Sigmoid colon (tissue), 7 donors: ENCODE measurements at places on chromosomes 5 and 9. TPM values are rescaled to one million over a fixed set of nuclear protein-coding genes. Genes with fewer than 3 reads are reported as not detected.

DNA sequence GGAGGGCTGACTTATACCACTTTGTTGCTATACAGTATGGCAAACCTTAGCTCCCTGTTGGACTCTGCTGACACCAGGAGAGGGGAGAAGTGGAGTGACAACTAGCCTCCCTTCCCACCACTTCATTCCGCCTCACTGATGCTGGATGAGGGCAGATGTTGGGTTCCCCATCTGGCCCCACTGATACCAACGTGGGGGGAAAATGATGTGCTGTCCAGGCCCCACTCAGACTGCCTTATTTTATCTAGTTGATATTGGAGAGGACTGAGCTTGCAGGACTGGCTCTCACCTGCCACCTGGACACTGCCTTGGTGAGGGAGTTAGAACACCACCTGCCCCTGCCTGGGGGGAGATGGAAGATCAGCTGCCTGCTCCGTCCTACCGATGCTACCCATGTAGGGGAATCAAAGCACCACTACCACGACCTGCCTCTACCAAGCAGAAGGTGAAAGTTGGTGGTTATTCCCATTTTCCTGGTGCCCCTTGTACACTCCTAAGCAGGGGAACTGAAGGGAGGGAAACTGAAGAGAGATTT lies 292.1 kb downstream of the GADD45G start:
- H3K4me3 ChIP-seq, result no peak overlapping the region
- H3K27ac ChIP-seq, result no peak overlapping the region
- no peaks in the 10 kb centered on the region for H3K27me3 ChIP-seq
- H3K36me3 ChIP-seq, result no peaks in the 10 kb centered on the region

DNA sequence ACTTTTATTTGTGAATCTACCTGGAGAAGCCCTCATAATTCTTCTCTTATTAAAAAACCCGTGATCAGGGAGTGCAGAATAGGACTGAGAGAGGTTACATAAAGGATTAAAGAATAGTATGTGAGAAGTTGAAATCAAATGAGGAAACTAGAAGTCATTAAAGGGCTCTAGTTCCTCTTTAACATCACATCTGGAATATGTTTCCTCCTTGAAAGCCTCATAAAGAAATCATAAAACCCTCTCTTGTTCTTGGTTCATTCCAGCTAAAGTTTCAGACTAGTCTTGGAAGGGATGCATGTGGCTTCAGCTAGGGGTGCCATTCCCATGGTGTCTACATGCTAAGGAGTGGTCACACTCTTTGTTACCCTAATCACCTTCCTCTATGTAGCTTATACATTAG lies 5.7 kb upstream of the C5orf46 start:
- no peak overlapping the region for H3K27ac ChIP-seq
- no peaks in the 10 kb centered on the region for H3K27me3 ChIP-seq
- H3K4me1 ChIP-seq, result no peaks in the 10 kb centered on the region
- no peak overlapping the region for H3K4me3 ChIP-seq

DNA sequence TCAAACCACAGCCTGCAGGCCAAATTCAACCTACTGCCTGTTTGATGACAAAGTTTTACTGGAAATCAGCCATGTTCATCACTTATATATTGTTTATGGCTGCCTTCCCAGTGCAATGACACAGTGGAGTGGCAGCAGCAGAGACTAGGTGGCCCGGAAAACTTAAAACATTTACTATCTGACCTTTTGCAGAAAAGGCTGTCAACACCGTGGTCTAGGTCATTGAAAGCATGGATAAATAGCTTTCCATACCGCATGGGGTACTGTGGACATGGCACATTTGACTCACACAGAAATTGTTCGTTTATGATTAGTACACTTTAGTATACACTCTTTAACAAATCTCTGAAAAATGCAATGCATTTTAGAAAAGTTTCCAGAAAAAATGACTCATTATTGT lies 298.3 kb upstream of the EFNA5 start:
- H3K27ac ChIP-seq, result no peak overlapping the region
- H3K4me3 ChIP-seq, result no peak overlapping the region
- no peak for DNase-seq
- H3K27me3 ChIP-seq, result no peaks in the 10 kb centered on the region

DNA sequence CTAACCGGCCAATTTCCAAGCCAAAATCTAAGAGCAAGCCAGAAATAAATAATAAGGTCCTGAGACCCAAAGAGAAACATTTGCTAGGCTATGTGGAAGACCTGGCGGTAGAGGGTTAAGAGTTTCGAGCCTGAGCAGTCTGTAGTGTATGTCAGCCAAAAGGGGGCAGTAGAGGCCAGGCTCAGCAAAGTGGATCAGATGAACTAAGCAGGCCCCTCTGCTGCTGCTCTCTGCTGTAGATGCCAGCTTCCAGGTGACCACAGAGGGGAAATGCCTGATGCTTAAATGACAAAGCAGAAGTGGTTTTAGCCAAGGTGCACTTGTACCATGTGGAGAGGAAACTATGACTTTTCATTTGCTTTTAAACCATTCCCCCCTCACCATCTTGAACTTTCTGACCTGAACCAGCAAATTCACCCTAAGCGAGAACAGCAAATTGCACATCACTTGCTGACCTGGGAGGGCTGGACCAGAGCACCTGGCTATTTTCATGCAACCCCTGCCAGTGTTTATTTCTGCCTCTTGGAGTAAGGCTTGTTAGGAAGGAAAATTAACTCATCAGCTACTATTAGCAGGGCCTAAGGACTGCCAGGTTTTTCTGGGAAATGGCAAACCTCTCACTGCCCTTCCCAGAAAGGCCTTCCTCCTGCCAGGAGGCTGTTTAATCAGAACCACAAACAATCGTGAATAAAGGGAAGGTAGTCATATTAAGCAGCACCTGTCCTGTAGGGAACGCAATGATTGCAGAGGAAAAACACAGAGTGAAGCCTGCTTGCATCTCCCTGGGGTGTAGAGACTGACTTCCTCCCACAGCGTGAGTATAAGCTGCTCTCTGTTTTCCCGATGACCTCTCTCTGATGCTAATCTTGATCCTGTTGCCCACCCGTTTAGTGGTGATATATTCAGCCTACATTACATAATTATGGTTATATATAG lies 818.2 kb downstream of the TLR4 start:
- H3K4me1 ChIP-seq, result no peaks in the 10 kb centered on the region
- H3K36me3 ChIP-seq, result no peaks in the 10 kb centered on the region
- no peaks in the 10 kb centered on the region for H3K27me3 ChIP-seq
- no peak for DNase-seq
- H3K27ac ChIP-seq, result no peak overlapping the region

Gene SPINK6
- total RNA-seq, result not detected

Gene STING1
- total RNA-seq, result 23.3 TPM
